ENCODE measurements at places on chromosomes 12 and 14.

GRCh38 chr14:60311417-60311816, 62.4 kb downstream of the PPM1A start:
- DNase-seq = no peak

- no peak for DNase-seq
These were observed 8.0 kb downstream of the LRRC74A start for GRCh38 chr14:76834241-76834661.

- no peak for DNase-seq
These were observed 114.1 kb upstream of the FKBP4 start for GRCh38 chr12:2680676-2681039.

DNA sequence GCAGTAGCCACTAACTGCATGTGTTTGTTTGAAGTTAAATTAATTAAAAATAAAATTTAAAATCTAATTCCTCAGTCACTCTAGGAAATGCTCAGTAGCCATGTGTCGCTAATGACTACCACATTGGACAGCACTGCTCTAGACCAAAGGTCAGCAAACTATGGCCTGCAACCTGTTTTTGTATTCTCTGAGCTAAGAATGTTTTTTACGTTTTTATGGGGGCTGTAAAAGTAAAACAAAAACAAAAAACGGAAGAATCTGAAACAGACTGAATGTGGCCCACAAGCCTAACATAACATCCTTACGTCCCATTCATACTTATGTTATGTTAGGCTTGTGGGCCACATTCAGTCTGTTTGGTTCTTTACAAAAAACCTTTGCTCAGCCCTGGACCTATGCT, 57.8 kb downstream of the LIN52 start:
- no peak for DNase-seq

DNA sequence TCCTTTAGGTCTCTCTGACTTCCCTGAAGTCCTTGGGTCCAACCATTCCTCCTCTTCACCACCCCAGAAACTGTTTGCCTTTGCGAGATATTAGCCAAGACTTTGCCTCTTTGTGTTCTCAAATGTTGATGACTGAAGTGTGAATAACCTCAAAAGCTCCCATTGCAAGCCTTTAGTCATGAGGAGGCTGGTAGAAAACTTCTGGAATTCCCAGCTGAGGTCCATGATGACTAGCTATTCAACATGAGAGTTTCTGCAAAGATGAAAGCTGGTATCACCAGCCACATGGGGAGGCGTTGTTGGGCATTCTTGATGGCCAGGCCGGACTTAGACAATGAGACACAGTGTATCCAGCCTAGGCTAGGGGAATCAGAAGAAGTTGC, 111.7 kb downstream of the TBX5 start:
- DNase-seq = no peak

DNA sequence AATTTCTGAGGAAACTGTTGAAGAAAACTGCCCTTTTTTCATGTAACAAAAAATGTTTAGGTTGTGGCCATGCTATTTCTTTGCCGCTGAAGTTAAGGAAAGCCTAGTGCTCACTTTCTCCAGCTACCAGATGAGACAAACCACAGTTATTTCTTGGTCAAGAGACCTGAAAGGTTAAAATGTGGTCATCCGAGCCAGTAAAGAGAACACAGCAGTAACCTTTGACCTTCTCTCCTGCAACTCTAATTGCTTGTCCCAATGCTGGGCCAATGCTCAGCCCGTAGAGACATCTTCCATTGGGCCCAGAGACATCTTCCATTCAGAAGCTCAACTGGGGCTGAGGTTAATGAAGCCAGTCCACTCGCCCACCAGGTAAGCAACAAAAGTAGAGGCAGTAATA, 109.8 kb upstream of the CPSF6 start:
- DNase-seq = no peak

- peak; percentile 59 for DNase-seq
These were observed 1.9 kb downstream of the ARHGEF40 start for GRCh38 chr14:21072031-21072473.

GRCh38 chr14:51527073-51527472, 124.6 kb upstream of the FRMD6 start:
- no peak for DNase-seq

DNA sequence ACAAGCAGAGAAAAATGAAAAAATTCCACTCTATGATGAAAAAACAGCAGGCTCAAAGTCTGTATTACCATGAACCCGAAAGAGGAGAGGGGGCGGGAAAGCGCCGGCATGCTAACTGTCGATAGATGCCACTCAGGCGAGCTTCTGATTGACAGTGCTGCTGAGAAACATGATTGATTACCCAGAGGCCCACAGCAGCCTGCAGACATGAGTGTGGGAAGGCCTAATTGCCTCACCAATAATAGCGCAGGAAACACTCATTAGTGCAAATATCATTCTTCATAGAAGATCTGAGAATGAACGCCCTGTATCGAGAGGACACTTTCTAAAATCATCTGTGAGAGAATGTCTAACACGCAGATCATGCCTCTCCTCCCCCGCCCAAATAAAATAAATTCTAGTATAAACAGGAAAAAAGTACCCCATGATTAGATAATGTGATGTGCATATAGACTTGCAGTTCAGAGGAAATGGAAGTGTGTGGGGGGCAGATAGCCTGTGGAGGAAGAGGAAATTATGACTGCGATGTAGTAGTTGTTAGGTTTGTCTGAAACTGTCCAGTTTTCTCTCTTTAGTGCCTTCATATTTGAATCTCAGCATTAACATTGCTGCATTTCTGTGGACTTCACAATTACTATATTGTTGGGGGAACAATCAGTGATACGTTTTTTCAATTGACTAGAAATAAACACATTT, 15.6 kb downstream of the TPH2 start:
- DNase-seq = no peak

DNA sequence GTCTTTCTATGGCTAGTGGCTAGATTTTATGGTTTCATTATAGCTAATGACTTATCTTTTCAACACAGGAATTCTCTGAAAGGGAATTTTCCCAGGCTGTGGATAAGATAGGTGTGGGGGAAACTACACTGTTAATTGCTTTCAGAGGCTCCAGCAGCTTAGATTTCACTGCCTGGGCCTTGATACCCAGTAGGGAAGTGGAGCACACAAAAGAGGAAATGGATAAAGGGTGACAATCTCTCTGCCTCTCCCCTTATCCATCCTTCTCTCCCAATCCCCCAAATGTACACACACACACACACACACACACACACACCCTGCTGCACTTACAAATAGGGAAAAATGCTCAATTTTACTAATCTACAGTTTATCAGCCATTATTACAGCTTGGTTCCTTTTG, 19.1 kb downstream of the SIX4 start:
- DNase-seq = no peak

DNA sequence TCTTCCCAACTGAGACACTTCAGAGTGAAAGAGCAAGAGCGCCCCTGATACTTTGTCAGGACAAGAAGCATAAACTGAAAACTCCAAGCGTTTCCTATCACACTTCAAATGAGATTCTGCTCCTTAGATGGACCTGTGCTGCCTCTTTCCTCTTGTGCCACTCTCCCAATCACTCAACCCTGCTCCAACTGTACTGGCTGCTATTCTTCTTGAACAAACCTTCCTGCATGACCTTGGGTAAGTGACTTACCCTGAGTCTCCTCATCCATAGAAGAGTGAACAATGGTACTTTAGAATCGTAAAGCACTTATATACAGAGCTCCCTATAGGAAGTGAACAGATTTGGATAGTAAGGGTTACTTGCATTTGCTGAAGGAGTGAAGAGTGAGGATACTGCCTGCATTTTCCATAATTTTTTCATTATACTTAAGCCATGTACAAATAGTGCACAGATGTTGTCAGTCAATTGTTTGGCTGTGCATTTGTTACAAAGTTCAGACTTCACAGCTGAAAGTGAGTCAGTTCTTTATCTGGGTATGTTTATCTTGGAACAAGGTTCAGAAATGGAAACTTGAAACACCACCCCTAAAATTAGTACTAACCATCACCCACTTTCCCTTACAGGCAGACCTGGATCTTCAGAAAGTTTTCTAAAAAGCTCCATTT, 10.8 kb downstream of the MTERF2 start:
- DNase-seq = no peak

- no peak for DNase-seq
These were observed 185.1 kb upstream of the C14orf180 start for GRCh38 chr14:104394409-104394851.

Data from femur (tissue), 1 donor.